ENCODE measurements at places on chromosomes 3 and 15. TPM values are rescaled to one million over a fixed set of nuclear protein-coding genes. Genes with fewer than 3 reads are reported as not detected.

Gene KLHL6
- total RNA-seq: 44.9 TPM

Gene ITIH1
- total RNA-seq: not detected

Gene MNS1
- total RNA-seq: 0.86 TPM

Gene MUSTN1
- 0.54 TPM for total RNA-seq

Gene CCNB2
- 38.6 TPM for total RNA-seq

Gene PPARG
- total RNA-seq: 4.6 TPM

Gene CRYGS
- total RNA-seq: 4.4 TPM

Gene PRR20G
- total RNA-seq: not detected

Data from activated CD4-positive, alpha-beta T cell treated with anti-CD3 and anti-CD28 coated beads, Interleukin-2, amount 10 ng/mL, durations not matched to agents 24 days and 14 days (primary cell).